Stimulated activated CD8-positive, alpha-beta memory T cell treated with anti-CD3 and anti-CD28 coated beads, Interleukin-12 subunit alpha, Interleukin-12 subunit beta, amount 100 ng/mL, for 4 hours (primary cell): ENCODE measurements at places on chromosomes 13 and 19.

DNA sequence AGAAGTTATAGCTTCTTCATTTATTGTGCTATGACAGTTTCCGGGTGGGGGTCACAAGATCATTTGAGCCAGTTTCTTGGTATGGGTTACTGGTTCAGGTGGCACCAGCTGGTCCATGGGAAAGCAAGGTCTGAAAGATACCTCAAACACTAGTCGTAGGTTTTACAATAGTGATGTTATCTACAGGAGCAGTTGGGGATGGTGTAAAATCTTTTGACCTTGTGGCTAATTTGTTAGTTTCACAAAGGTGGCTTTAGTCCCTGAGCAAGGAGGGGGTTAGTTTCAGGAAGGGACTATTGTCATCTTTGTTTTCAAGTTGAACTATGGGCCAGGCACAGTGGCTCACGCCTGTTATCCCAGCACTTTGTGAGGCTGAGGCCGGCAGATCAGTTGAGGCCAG, 24.6 kb downstream of the CHST8 start:
- DNase-seq: no peak

DNA sequence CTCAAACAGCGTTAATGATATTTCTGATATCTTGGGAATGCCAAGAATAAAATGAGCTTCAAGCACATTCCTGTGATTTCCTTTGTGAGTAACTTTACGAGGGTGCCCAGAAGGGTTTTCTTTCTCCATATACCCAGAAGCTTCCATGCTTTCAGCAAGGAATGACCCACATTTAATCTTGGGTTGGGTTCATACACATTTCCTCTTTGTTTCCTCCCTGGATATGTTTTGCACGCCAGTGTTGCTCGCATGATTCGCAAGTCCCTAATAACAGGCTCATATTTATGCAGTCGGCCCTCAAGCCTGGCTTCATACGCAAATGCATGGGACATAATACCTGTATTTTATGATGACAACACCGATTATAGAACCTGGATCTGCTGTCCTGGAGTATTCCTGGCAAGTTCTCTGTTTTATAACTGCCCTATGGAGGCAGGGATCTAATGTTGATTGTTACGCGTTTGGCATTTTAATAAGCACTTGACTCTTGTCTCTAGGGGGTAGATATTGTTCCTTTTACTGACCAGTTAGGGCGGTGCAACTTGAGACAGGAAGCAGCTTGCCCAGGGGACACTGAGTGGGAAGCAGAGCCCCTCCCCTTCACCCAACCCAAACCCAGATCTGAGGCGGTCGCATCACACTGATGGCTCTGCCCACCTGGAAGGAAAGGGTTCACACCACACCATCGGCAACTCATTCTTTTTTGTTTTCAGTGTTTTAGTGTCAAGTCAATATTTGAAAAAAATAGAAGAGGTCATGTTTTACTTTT, 220.4 kb upstream of the SOX1 start:
- DNase-seq: no peak

DNA sequence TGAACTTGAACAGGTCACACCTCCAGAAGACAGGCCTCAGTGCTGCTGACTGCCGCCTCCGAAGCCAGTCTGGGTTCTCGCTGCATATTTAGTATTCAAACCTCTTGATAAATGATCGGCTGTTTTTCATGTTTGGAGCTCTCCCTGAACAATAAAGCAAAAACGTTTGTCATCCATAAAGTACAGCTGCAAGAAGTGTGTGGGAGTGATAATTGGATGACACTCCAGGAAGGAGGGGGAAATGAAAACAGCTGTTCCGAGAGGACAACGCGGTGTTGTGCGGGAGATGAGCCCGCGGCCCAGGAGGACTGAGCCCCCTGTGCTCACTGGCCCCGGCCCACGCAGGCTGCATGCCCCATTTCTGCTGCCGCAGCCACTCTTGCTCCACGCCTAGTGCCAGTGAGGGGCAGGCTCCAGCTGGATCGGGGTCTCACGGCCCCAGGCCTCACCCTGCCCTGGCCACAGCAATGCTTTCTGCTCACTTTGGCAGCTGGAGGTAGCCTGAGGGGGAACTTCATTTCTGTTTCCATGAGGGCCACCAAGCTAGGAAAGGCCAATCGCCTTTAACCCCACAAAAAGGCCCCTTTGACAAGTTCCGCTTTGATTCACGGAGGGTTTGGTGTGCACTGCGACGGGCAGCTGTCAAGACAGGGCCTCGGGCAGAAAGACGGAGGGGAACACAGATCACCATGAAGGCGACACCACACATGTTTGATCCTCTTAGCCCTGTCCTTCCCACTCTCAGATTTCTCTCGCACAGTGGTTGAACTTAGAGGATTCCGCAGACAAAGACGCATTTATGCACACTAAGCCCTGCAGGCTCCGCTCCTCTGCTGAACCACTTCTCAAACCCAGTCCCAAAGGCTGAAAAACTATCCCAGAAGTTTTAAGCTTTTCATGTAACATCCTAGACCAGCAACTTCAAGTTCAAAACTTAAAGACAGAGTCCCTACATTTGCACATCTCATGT, 537.6 kb downstream of the EFNB2 start:
- no peak for DNase-seq

- no peak for DNase-seq
Observed at GRCh38 chr19:55443824-55444480, 852 bp upstream of the SHISA7 start.

GRCh38 chr19:35725216-35725861, 7.5 kb downstream of the KMT2B start:
- no peak for DNase-seq

DNA sequence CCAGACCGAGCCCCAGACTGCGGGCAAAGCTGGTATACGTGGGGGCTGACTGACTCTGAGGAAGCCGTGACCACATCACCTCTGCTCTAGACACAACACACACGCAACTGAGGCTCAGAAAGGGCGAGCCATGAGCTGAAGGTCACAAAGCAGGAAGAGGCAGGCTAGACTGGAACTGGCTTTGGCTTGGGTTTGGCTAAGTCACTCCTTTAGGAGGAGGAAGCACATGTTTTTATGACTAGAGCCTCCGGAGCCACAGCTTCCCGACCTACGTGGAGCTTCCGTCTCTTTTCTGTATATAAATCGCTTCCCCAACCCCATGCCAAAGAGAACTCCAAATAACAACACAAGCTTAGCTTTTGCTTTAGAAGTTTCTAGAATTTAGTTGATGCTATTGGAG, 48.0 kb downstream of the RFX2 start:
- no peak for DNase-seq

- no peak for DNase-seq
Observed at GRCh38 chr13:23644527-23645138, 74.4 kb downstream of the TNFRSF19 start.

- DNase-seq: no peak
Observed at GRCh38 chr19:28497137-28497536, 715.8 kb downstream of the UQCRFS1 start.

GRCh38 chr19:12935071-12935470, 1.6 kb upstream of the FARSA start:
- no peak for DNase-seq

DNA sequence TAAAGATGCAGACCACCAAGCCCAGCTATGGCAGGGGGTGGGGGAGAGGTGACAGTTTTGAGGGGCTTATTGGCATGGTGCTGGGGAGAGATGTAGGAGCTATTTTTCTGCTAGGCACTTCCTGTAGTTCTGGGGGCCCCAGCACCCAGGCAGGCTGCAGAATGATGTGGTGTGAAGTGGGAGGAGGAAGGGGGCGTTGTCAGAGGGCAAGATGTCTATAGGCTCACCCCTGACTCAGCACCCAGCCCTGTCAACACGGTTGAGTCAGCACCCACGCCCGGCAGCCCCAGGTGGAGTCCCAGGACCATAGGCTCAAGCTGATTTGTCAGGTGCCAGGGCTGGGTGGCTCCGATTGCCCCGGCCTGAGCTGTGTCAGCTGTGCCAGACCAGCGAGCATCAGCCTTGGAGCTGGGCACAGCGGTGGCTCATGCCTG, 5.8 kb downstream of the KLF2 start:
- DNase-seq: peak; percentile 89

- DNase-seq: no peak
Observed at GRCh38 chr13:23758798-23759527, 130.2 kb downstream of the MIPEP start.

DNA sequence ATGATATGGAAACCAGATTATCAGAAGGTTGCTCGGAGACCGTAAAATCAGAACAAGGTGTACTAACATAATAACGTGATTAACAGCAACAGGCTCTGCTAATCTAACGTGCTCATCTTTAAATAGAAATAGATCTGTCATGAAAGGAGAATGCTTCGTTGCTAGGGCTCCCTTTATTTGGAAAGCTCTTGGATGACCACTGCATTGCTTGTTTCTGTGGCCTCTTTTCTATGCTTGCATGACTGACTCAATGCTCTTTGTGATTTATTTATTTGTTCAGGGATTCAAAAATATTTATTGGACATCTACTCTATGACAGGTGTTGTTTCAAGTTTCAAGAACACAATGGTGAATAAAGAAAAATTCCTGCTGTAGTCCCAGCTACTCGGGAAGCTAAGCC, 22.3 kb upstream of the ZDHHC20 start:
- DNase-seq: no peak

DNA sequence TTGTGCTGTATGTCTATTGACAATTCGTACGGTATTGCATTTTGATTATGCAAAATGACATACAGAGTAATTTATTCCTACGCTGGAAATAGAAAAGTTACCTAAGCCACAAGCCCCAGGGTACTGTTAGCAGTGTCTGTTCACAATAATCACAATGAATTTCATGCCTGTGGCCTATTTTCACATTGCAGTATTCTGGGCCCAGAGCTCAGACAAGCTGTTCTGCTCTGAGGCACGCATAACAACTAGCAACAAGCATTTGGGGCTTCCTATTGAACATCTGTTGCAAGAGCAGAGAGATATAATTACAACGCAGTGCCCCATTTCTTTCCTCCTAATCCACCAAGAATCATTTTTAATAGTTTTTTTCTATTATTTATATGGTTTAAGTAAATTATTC, 158.9 kb upstream of the SGCG start:
- DNase-seq: no peak

DNA sequence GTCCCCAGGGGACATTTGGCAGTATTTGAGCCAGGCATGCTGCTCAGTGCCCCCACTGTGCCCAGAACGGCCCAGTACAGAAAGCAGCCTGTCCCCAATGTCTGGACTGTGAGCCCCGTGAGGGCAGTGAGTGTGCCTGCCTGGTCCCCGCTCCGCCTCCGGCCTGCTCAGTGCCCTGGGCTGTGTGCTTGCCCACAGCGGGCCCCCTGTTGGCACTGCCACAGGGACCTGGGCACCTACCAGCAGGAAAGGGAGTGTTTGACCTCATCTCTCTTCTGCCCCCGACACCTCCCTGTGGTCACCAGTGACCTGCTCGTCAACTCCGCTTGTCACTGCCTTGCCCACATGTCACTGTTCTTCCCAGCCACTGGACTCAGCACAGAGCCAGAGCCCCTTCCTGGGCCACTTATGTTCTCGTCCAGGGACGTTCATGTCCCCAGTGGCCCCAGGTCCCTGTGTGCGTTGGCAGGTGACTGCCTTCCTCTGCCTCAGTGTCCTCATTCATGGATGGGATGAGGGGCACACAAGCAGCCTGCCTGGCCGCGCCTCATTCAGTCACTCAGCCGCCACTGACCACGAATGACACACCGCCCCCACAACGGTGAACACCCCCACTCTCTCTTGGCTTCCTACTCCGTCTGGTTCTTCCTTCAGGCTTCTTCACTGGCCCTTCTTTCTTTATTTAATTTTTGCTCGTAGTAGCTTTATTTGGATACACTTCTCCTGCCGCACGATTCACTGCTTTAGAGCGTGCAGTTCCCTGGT, 2.8 kb downstream of the FZR1 start:
- no peak for DNase-seq

DNA sequence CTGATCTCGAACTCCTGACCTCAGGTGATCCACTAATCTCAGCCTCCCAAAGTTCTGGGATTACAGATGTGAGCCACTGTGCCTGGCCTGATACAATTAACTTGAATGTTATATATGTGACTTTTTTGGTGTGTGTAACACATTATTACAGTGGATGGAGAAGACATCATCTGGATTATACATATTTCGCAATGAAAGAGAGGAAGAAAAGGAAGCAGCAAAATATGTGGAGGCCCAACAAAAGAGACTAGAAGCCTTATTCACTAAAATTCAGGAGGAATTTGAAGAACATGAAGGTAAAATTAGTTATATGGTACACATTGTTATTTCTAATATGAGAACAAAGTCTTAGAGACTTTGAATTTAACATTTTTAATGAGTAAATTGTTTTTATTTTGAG, 55.5 kb downstream of the BRCA2 start:
- no peak for DNase-seq

- no peak for DNase-seq
Observed at GRCh38 chr13:61149331-61149730, 266.3 kb downstream of the PCDH20 start.

DNA sequence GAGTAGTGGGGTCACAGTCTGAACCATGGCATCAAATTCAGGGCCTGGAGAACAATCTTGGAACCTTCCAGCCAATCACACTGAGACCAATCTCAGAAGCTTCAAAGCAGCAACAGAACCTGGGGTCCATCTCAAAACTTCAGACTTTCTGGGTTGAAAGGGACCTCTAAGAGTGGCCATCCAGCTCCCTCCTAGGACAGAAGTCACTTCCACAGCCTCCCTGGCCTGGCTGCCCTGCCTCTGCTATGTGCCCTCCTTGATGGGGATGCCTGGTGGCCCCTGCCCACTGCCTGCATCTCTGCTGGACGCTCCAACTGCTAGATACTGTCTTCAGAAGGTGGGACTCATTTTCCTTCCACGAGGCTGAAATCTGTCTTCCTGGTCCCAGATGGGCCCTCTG, 1.8 kb downstream of the TLE2 start:
- DNase-seq: no peak

GRCh38 chr13:48946163-48946562, 29.5 kb upstream of the FNDC3A start:
- no peak for DNase-seq

- DNase-seq: no peak
Observed at GRCh38 chr19:46546194-46546896, 50.7 kb upstream of the PNMA8B start.

- DNase-seq: no peak
Observed at GRCh38 chr13:110799246-110800236, 86.0 kb downstream of the ING1 start.

DNA sequence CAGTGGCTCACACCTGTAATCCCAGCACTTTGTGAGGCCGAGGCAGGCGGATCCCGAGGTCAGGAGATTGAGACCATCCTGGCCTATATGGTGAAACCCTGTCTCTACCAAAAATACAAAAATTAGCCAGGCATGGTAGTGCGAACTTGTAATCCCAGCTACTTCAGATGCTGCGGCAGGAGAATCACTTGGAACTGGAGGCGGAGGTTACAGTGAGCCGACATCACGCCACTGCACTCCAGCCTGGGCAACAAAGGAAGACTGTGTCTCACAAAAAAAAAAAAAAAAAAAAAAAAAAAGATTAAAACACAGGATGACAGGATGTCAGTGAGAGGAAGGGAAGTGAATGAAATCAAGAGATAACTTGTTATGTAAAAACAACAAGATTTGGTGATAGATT, 1158.5 kb downstream of the PCDH9 start:
- no peak for DNase-seq
